Inflammatory macrophage (primary cell): ENCODE measurements at places on chromosomes 1 and 21.

GRCh38 chr1:21937372-21938121 lies 437 bp upstream of the HSPG2 start:
- DNase-seq: peak; percentile 63

DNA sequence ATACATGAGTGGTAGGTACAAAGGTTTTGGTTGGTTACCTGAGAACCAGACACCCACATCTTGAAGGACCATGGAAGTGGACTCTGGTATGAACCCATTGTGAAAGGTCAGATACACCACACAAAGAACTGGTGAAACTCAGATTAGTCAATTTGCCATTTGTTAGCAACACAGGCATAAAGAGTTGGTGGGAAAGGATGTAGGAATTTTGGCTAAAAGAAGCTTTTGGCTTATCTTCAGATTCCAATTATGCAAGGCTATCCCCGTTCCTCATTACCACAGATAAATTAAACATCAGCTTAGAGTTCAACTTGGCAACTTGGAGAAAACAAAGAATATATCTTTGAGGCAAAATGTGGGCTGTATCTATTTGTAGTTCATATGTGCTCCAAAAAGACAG lies 87.0 kb upstream of the IRF2BP2 start:
- no peak for DNase-seq

GRCh38 chr1:206734499-206735142 lies 36.0 kb upstream of the IL19 start:
- DNase-seq: peak; percentile 46

GRCh38 chr1:8704866-8705506 lies 112.5 kb downstream of the RERE start:
- DNase-seq: no peak

DNA sequence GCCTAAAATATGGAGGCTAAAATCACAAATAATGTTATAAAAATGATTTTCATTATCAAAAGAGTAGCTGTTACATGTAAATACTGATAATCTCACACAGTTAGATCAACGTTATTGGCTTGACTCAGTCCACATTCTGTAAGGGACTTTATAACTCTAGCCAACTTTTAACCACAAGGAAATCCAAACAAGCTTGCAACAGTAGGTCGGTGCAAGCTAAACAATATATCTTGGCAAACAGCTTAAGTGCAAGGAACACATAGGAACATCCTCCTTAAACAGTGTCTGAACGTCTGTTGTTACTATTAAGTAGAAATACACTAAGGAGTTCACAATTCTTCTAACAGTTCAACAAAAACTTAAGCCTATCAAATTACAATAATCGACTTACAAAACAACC lies 126.7 kb downstream of the EIF4G3 start:
- DNase-seq: no peak

DNA sequence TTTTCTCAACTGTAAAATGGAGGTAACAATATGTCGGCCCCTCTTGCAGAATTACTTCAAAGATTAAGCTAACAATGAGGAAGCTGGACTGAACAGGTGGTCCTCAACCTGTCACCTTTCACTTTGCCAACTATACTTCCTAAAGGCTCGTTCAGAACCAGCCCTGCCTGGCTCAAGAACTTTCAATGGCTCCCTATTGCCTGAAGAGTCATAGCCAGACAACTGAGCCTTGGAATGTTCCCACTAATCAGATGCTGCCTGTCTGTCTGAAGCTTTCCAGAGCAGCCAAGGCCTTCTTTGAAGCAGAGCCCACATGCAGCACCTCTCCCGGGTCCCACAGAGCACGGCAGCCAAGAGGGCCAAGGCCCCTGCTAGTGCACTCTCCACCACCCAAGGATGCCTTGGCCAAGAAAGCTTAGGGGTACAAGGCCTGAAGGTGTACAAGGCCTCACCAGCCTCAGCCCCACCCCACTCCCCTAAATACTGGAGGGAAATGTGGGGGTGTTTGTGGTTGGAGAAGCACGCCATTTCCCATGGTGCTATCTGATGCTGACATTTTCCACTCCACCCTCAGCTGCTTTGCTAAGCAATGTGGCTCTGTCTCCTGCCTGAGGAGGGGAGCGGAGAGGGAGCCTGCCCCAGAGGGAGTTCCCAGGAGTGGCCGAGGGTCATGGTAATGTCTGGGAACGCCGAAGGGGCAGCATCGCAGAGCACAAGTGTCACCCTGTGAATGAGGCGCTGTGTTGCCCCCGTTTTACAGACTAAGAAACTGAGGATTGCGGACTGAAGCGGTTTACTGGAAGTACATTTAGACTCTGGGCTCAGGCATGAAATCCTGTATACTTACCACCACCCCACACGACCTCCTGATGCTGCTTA lies 8.2 kb upstream of the LAPTM5 start:
- DNase-seq: no peak

GRCh38 chr1:203465146-203465798 lies 10.3 kb upstream of the PRELP start:
- DNase-seq: no peak

GRCh38 chr1:84143796-84144565 lies at the start of gene PRKACB:
PRKACB (plus strand) TSS chr1:84144271; CDS start chr1:84144362, 91 bp downstream.
- DNase-seq: peak; percentile 84

DNA sequence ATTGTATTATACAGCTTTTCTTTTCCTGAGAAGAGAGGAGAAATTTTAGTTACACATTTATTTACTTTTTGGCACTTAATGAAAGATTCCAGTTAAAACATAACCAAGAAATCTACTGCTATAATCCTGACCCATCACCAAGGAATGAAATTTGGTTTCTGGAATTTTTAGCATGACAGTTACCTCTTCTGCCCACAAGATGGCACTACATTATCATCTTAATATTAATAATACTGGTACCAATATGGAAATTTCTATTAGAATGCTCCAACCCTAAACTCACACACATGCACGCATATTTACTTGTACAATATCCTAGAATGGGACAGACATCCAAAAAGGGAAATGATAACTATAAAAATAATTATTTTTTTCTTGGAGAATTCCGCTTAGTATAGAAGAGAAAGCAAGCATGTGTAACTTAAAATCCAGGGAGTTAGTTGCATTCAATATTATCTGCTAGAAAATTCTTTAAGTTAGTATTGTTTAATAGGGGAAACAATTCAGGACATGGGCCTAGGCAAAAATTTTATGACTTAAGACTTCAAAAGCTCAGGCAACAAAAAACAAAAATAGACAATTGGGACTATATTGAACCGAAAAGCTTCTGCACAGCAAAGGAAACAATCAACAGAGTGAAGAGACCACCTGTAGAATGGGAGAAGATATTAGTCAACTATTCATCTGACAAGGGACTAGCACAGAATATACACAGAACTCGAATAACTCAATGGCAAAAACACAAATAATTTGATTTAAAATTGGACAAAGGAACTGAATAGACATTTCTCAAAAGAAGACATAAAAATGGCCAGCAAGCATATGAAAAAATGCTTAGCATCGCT lies 37.4 kb downstream of the MAP3K21 start:
- peak; percentile 29 for DNase-seq

DNA sequence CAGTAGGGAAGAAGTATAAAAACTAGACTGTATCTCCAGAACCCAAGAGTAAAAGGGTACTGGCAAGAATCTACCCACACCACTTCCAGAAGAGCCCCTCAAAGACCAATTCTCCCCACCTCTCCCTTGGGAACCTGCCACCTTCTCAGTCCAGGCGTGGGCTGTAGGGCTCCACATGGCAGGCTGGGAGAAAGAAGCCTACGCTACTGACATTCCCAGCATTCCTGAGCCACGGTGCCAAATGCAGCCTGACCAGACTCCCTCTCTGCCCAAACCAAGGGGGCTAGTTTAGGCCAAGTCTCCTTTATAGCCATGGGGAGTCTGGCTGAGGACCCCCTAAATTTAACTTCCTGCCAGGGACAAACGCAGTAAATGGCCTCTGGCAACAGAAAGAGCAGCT lies 2.0 kb downstream of the UBE2Q1 start:
- DNase-seq: no peak

GRCh38 chr1:213998785-213999184 lies 11.0 kb downstream of the PROX1 start:
- no peak for DNase-seq

DNA sequence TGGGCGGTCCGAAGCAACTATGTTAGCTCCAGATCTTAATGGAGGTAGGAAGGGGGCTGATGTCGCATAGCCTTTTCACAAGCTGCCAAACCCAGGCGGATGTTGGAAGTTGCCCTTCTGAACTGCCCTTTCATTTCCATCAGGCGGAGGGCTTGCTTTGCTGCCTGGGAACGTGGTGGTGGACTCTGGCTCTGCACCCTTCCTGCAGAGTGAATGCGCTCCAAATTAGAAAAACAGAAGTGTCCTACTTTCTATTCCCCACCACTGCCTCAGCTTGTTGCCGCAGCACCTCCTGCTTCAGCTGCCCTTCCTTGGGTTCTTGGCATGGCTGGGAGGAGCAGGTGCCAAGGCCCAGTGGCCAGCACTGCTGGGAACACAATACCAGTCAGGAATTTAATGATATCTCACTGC lies 60.6 kb downstream of the AK4 start:
- no peak for DNase-seq

GRCh38 chr1:39104158-39105060 lies 78.3 kb downstream of the NDUFS5 start:
- DNase-seq: no peak

GRCh38 chr1:35180776-35181374 lies 12.1 kb downstream of the SFPQ start:
- DNase-seq: no peak

GRCh38 chr1:60151311-60151710 lies 77.7 kb upstream of the C1orf87 start:
- no peak for DNase-seq
